GM12864 (cell line): ENCODE measurements at places on chromosomes 5 and 9.

- DNase-seq, result peak; percentile 45
Observed at GRCh38 chr9:110048403-110048975, 159.5 kb downstream of the C9orf152 start.

- no peak for DNase-seq
Observed at GRCh38 chr9:128180001-128180400, 11.4 kb downstream of the CIZ1 start.

DNA sequence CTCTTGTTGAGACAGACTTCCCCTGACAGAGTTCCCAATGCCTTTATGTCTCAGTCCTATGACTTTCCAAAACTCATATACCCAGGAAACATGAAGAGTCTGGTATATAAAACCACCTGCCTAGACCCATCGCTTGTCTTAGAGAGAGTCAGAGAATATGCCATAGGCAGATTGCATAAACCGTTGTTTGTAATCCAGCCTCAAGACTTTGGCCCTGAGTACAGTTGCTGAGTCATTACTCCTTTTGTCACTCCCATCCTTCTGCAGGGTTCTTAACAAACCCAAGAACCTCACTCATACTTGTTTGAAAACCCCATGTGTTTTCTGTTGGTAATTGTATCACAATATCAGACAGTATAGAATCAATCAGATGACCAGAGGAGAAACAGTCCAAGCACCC lies 616.3 kb downstream of the SLCO4C1 start:
- DNase-seq, result no peak

GRCh38 chr5:132420706-132421272 lies 51.3 kb downstream of the SLC22A5 start:
- DNase-seq, result peak; percentile 66

- no peak for DNase-seq
Observed at GRCh38 chr9:37447111-37447510, 18.1 kb downstream of the ZBTB5 start.

DNA sequence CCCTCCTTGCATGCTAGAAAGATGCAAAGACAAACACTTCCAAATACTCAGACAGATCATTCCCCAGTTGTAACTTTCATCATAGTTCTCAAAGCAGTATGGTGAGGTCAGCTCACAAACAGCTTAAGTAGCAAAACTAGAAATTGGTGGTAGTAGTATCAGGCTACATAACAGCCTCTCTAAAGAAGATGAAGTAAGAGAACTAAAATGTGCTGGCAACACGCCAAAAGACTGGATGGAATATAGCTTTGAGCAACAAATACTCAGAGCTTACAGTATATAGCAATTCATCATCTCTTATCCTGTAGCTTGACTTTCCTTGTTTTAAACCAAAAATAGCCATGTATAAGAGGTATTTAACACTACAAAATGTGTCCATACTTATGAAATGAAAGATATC lies 7.5 kb downstream of the PFDN1 start:
- DNase-seq, result peak; percentile 16

DNA sequence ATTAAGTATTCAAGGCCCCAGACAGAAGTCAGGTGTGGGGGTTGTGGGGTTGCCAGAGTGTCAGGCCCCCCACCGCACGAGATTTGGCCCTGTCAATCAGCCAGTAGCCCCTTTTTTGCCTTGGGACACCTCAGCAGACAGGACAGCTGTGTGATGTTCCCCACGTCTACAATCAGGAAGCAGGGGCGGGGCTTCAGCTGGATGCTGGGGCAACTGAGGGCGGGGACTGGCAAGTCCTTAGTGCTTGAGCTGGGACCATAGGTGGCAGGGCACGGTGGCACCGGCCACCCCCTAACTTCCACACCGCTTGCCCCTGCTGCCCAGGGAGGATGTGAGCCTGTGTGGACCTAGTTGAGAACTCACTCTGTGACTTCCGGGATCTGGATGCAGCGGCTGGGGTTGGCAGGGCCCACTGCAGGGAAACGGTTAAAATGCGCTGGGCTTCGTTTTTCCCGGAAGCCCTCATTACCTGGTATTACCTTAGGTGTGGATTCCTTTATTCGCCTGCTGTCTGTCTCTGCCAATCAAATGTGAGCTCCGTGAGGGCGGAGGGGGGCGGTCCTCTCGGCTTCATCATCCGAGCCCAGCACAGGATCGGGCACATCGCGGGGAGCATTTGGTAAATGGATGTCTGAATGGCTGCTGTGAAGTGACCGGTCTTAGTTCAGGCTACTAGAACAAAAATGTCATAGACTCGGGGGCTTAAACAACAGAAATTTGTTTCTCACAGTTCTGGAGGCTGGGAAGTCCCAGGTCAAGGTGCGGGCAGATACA lies 7.5 kb upstream of the GTF3C5 start:
- DNase-seq, result no peak

DNA sequence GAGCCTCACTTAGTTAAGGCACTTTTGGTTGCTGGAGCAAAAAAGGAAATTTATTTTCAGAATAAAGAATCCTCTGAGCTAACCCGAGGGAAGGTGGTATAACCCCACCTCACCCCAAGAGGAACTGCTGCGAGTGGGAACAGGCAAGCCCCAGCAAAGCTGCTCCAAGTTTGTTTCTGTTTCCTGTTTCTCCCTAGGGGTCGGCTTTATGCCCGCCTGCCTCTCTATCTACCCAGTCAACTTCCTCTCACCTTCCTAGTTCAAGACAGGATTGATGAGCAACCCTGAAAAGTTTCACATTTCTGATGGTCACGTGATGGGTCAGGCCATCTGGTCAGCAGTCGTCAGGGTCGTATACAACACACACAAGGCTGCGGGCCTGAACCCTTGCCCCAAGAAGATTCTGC lies 31.1 kb downstream of the TRIO start:
- no peak for DNase-seq

DNA sequence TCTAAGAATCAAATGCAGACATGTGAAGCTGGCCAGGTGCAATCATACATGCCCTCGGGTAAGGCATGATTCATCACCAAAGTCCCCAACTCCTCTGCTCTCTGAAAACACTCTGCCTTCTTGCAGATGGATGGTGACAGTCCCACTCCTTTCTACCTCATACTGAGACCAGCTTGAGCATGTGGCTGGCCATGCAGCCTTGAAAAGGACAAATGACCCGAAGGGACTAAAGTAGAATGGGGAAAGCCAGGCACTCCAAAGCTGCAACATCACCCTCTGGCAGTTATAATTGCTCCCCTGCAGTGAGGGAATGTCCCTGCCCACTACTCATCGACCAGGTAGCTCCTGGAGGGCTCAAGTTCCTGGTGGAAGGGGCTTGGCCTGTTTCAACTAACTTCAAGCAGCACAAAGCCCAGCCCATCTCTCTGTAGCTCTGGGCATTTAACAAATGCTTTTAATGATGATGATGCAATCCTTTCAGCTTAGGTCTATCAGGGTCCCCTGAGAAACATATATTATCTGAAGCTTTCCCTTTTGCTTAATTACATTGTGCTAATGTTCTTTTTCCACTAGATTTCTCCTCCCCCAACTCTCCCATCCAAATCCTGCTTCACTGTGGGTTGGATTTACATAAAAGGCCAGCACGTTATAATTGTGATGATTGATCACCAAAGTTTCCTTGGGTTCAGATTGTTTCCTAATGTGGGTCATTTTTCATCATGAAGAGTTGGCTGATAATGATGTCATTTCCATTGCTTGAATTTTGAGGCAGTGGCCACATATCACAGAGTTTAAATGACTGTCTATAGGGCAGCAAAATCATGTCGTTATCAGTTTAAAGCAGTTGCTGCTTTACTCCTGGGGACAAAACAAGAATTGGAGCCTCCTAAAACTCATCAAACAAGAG lies 436.5 kb upstream of the SLC30A5 start:
- no peak for DNase-seq

GRCh38 chr9:108245331-108245730 lies 610.5 kb downstream of the ACTL7B start:
- no peak for DNase-seq

DNA sequence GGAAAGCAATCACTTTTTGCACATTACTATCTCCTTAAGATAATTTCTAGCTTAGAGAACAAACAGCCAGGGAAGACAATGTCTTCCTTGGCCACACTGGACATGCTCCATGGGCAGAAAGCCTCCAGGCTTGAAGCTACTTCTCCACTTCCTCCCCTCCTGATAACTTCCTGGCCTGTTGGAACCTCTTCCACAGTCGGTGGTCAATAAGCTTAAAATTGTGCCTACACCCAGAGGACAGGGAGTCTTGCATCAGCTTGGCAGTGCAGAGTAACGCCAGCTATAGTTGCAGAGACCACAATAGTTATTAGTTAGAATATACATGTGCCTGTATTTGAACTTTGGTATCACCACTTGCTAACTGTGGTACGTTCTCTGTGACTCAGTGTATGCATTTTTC lies 58.1 kb upstream of the ABCA1 start:
- DNase-seq, result no peak

DNA sequence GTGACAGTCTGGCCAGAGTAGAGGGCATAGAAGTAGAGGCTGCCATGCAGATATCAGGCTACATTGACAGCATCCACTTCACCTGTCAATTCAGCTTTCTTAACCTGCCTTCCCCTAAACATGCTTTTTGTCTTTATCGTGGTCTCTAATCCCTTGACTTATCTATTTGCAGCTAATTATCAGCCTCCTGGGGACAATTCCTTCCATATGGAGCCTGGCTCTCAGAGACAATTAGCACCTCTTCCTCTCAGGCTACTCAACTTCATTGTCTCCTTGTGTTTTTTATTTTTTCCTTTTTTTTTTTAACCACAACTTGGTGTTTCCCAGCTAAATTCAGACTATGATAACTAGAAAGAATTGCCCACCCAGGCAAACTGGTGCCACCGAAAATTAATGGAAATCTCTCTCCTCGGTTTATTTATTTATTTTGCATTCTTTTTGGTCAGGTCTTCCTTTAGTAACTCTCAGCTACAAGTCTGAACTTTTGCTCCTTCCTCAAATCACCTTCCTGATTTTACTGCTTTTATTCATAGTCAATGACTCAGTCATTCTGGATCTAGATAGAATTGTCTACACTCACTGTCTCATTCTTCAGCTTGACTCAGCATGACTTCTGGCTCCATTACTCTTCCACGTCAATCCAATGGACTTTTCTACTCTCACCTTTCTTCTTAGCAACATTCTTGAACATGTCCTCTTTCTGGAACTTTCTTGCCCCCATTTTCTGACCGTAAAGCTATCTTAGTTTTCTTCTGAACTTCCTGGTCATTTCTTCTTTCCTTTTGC lies 63.0 kb upstream of the BASP1 start:
- no peak for DNase-seq

DNA sequence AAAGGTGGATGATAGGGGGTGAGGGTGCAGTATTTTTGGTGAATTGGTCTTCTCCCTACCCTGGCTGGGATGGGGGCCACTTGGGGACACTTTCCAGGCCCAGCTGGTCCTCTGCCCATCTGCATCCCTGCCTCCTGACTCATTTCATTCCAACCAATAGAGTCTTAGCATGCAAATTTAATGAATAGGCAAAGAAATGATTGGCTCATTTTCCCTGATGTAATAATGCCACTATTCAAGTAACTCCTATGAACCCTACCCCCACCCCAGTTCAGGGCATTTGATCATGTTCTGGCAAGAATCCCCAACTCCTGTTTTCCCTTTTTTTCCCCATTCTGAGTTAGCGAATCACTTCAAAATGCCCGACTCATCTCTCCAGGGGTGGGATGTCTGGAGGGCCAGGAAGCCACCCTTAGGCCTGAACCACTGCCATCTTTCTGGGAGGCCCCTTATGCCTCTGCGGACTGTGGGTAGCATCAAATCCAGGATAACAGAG lies 56.7 kb downstream of the PCDH1 start:
- no peak for DNase-seq

DNA sequence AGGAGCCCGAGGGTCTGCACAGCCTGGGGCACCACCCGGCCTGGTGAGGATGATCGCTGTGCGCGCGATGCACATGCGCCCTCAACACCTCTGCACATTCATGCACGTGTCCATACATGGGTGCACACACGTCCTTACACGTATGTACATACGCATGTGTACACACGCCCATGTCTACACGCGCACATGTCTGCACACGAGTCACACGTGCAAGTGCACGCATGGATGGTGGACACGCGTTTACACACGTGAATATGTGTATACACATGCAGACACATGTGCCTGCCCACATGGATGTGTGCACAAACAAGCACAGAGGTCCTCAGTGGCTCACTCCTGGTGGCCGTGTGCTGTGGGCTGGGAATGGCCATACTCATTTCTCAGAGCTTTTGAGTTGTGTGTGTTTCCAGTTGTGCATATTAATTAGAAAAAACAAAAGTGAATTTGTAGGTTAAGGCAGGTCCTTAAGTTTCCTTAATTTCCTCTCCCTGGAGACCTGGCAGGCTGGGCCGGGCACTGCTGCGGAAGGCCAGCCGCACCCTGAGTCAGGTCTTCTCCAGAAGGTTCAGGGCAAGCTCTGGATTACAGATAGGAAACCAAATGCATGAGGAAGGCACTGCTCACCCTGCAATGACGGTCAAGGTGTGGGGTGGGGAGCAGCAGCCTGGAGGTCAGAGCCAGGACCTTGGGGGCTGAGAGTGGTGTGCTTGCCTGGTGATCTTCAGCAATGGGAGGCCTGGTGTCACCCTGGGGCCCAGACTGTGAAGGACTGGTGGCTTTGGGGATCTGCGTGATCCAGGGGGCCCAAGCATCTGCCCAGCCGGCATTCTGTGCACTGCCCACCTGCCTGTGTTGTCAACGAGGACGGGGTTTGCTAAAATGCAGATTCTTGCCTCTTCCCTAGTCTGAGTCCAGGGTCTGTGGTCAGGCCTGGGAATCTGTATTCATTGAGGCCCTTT lies 1.3 kb upstream of the RNU6ATAC start:
- DNase-seq, result peak; percentile 38

GRCh38 chr5:31412324-31412723 lies 119.6 kb downstream of the DROSHA start:
- no peak for DNase-seq

- no peak for DNase-seq
Observed at GRCh38 chr9:134694368-134694665, 52.7 kb downstream of the COL5A1 start.

DNA sequence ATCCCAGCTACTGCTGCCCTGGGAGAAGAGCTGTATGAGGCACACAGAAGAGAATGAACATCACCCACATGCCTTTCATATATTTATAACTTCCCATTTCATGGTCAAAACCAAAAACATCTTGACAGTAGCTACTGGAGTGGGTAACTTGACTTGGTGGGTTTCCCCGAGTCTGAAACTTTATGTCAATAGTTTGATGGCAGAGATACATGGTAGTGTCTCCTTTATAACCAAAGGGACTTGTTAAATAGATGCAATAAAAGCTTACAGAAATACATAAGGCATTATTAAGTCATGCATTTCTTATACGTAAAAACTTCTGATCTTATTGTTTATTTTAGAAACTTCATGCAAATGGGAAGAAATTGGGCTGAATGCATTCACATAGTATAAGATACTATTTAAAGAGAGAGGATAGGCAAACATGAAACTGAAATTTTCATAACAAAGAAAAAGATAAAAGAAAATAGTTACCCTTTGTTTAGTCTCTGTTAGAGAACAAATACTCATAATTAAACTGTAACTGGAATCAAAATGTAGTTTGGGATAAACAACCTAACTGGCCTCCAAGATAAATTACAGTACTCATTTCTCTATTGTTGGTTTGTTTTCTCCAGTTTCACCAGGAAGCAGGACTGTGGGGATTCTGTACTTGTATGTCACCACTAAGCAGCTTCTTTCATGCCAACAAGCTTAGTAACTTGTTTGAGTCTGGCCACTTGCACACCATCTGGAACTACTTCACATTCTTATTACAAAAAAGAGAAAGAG lies 459.3 kb upstream of the MEF2C start:
- DNase-seq, result peak; percentile 75
